ENCODE measurements at places on chromosomes 16 and 17.

DNA sequence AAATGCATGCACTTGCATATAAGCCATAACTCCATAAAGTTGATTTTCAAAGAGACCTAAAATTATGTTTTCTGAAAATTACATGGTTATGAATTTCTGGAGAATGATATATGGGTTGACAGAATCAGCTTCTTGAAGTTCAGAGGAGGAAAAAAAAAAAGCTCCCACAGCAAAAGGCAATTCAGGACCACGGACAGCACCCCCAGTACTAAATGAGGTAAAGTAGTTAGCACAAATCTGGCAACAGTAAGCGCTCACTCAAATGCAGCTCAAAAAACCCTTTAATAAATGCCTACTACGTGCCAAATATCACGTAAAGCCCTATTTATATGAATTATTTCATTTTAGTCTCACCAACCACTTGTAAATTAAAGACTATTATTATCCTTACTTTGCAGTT is 135.2 kb downstream of the SHISA9 start:
- DNase-seq, result no peak

DNA sequence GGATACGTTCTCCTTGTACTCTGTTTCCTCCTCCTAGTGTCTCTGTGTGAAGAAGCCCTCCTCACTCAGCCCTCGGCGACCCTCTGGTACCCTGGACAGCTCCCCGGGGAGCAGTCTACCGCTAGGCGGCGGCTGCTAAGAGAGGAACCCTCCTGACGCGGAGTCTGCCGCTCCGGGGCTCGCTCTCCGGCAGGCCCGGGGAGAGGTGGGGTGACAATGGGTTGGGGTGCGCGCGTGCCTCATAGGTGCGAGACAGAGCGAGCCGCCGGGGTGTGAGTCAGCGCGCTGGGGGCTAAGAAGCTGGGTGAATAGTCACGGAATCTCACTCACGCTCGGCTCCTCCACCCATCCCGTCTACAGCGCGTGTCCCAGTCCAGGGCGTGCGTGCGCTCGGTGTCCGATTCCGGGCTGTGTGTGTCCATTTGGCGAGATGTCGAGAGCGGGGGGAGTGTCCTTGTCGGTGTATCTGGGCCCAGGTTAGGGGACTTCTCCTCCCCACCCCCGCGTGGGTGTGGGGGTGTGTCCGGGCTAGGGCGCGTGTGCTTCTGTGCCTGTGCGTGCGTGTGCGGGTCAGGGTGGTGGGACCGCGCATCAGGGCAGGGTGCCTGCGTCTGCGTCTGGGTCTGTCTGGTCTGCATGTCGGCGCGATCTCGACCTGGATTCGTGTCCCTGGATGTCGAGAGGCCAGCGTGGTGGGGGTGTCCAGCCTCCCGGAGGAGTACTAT is 577 bp upstream of the HS3ST2 start:
- no peak for DNase-seq

DNA sequence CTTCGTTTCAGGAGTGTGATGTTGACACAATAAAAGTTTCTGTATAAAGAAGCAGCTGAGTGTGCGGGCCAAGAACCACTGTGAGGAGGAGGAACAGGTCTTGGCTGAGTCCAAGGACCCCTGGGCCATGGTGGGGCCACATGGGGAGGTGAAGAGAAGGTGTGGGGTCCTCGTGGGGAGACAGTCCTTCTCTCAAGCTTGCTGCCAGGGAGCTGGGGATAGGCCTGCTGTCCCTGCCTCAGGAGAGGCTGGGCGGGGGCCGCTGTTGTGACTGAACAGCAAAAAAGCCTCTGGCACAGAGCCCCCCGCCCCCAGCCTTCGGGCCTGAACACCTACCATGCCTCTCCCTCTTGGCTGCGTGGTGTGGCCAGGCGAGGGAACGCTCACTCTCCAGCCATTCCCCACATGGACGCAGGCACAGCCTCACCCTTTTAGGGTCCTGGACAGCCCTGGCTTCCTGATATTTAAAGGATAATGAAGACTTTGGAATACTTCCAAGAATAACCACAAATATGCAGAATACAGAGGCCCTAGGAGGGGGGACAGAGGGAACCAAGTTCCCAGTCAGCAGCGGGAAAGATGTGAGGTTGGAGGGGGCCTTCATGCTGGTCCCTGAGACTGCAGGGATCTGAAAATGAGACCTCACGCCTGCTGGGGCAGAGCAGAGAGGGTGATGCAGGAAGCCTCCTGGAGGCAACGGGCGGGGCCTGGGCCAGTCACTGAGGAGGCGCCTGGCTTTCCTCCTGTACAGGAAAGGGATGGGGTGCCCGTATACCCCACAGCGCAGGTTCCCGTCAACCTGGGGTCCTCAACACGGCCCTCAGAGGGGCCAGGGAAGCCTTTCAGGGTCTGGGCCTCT is 100.0 kb upstream of the CREBBP start:
- no peak for DNase-seq

- DNase-seq, result no peak
Measured at GRCh38 chr16:81593481-81593880, 148.9 kb downstream of the CMIP start.

DNA sequence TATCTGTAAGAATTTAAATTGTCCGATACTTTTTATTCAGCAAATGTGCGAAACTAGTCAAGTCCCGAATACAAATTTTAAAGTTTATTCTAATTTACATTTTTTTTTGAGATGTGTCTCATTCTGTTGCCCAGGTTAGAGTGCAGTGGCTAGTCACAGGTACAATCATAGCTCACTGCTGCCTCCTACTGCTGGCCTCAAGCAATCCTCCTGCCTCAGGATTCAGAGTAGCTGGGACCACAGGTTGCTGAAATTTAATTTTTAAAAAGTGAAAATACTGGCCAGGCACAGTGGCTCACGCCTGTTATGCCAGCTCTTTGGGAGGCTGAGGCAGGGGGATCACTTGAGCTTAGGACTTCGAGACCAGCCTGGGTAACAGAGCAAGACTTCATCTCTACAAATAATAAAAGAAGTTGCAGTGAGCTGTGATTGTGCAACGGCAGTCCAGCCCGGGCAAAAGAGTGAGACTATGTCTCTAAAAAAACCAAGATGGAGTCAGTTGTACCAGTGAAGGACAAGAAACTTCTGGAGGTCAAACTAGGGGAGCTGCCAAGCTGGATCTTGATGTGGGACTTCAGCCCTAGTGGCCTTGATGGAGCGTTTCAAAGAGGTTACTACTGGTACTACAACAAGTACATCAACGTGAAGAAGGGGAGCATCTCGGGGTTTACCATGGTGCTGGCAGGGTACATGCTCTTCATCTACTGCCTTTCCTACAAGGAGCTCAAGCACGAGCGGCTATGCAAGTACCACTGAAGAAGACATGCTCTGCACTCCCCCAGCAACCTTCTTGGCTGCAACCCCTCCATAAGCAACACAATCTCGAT is 5.6 kb downstream of the POLG2 start:
- peak; percentile 58 for DNase-seq

GRCh38 chr16:7550096-7550495 is 217.5 kb downstream of the RBFOX1 start:
- DNase-seq, result no peak

GRCh38 chr17:83180264-83180995 is 101.0 kb downstream of the METRNL start:
- no peak for DNase-seq

DNA sequence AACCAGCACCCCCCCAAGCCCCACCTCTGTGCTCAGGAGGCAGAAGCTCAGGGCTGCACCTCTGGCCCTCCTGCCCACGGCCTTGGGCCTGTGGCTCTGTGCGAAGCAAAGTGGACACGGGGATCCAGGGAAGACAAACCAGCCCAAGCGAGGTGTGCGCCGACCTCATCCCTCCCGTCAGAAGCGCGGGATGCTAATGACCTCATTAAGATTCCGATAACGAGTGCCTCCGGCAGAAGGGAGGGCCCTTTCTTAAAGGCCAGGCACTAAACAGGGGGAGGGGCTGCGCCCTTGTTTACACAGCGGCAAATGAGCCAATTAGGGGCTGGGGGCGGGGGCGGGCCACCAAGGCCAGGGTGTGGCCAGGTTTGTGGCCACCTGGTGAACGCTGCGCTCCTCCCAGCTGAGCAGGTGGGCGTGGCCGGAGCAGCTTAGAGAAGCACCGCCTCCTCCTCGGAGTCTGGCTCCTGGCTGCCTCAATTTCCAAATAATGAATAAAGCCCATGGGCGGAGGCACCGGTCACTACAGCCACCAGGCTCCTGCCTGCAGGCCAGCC is 3.2 kb downstream of the CBX4 start:
- DNase-seq, result no peak

GRCh38 chr17:81127133-81127455 is 38.2 kb upstream of the PVALEF start:
- no peak for DNase-seq

DNA sequence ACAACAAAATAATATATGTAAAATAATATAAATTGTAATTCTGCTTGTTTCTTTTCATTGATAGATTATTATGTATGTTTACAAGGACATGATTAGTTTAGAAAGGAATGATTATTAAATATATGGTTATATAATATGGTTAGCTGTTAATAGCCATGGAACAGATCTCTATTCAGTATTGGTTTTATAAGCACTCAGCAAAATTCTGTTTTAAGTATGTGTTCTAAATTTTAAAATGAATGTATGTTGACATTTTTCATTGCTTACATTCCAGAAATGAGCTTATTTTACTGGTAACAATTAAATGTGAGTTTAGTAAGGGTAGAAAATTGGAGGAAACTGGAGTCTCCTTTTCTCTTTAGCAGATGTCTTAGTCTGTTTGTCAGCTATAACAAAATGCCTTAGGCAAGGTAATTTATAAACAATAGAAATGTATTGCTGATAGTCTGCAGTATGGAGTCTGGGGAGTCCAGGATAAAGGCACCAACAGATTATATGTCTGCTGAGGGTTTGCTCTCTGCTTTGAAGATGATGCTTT is 45.4 kb downstream of the NFAT5 start:
- DNase-seq, result no peak

DNA sequence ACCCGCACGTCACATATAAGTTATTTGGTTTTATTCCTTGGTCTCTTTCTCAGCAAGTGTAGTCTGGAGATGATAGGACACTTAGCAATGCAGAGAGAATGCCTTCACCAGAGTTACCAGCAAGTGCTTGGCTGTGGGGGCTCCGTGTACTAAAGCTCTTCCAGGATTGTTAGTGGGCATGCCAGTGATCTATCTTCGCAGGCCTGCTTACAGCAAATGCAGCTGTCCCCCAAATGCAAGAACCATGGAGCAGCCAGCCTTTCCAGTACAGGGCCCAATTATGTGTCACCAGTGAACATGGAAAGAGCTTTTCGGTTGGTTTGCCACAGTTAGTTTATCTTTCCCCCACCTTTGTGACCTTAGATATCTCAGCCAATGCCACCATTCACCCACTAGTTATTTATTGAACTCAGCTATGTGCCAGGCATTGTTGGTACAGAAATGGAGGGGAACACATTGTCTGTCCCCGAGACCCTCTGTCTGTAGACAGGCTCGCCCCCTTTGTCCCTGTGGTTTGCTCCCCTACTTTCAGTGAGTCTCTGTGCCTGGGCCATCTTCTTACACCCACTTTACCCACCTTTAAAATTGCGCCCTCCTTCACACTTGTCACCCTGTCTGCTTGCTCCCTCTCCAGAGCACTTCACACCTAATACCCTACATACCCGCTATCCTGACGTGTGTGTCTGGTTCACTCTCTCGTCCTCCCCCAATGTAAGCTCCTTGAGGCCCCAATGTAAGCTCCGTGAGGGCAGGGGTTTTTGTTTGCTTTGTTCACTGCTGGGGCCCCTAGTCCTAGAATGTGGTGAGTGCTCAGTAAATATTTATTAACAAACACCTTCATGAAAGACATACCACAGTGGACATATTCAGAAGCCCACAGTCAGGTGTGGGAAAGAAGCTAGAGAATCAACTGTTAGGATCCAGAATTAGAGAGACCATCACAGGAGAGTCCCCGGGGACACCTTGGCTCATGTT is 13.3 kb downstream of the USP10 start:
- no peak for DNase-seq

- no peak for DNase-seq
Measured at GRCh38 chr16:59634004-59634579, 900.0 kb upstream of the GOT2 start.

DNA sequence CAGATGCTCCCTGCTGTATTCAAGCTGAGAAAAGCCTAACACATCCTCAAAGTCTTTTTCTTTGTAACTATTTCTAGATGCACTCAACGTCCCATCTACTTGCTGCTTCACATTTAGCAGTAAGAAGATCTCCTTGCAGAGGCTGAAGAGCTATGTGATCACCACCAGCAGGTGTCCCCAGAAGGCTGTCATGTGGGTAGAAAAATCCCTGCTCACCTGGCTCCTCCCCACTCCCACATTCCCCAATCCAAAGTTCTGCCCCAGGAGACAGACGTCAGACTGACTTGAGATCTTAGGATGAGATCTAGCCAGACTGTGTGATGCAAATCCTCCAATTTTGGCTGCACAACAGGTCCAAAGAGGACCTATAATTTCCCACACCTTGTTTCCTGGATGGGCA is 1.1 kb downstream of the CCL13 start:
- no peak for DNase-seq

DNA sequence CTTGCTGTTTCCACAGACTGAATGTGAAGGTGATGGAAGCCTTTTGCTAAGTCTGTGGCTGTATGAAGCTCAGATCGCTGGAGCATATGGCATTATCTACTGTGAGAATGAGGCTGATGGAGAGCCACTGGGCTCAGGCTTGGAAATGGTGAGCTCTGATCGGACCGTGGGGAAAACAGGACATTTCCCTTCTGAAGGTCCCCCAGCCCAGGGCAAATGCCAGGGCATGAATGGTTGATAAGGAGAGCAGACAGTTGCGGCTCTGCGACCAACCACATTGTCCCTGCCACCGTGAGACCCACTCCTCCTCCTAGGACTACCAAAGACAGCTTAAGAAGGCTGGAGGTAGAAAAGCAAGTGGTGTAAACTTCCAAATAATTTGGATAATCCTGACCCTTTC is 4.7 kb upstream of the CUEDC1 start:
- DNase-seq, result no peak

- DNase-seq, result no peak
Measured at GRCh38 chr17:10314329-10314728, 58.5 kb downstream of the MYH13 start.

DNA sequence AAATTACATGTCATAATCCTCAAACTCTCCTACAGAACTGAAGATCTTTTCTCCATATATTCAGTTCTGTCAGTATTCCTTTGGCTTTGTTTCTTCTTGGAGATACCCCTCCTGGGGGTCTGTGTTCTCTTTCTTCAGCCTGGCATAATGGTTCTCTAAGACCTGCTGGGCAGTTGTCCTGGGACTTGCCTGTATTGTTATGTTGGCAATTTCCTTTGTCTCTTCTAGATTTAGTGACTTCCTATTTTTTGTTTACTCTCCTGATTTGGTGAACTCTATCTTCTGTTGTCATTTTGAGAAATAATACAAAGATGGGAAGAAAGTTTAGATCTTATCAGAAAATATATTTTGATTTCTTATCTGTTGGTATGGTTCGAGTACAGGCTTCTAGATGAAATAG is 127.8 kb downstream of the GOSR1 start:
- no peak for DNase-seq

Data from CD4-positive, alpha-beta T cell treated with Interleukin-15 for 1 hour (primary cell).